Muscle of leg (tissue), 16 donors: ENCODE measurements at places on chromosomes 5 and 9. TPM values are rescaled to one million over a fixed set of nuclear protein-coding genes. Genes with fewer than 3 reads are reported as not detected.

The PCSK5 gene
- 15.8 TPM for total RNA-seq

The SCGB3A2 gene
- total RNA-seq: not detected

The IL3 gene
- not detected for total RNA-seq

The IFNA21 gene
- total RNA-seq: not detected

The C9orf153 gene
- total RNA-seq: 0.49 TPM

The ABO gene
- total RNA-seq: 0.13 TPM

The RHOBTB3 gene
- total RNA-seq: 153 TPM

The PKD2L2 gene
- 1.2 TPM for total RNA-seq

The SLC4A9 gene
- total RNA-seq: 0.04 TPM

The CATSPER3 gene
- total RNA-seq: 0.31 TPM

The CA9 gene
- 0.49 TPM for total RNA-seq

The IL9 gene
- not detected for total RNA-seq

The IL4 gene
- total RNA-seq: not detected

The PHF24 gene
- total RNA-seq: 0.09 TPM

The KIF4B gene
- under 0.01 TPM for total RNA-seq

The TLX3 gene
- not detected for total RNA-seq

The SH3TC2 gene
- total RNA-seq: 2.3 TPM

The NME5 gene
- total RNA-seq: 0.44 TPM

The TNFSF8 gene
- total RNA-seq: 0.49 TPM

The MAP1B gene
- total RNA-seq: 36.4 TPM

The SLC12A7 gene
- total RNA-seq: 5.5 TPM

The RNF183 gene
- 0.04 TPM for total RNA-seq

The NADK2 gene
- 39.6 TPM for total RNA-seq

The PAX5 gene
- under 0.01 TPM for total RNA-seq

The PNPLA7 gene
- total RNA-seq: 0.80 TPM

The CDH6 gene
- 8.0 TPM for total RNA-seq

The NOTCH1 gene
- 16.7 TPM for total RNA-seq

The PCDHA9 gene
- total RNA-seq: 0.04 TPM

The RASGRF2 gene
- total RNA-seq: 0.40 TPM

The TMEM8B gene
- total RNA-seq: 5.1 TPM

The HTR1A gene
- total RNA-seq: not detected

The IFNA13 gene
- total RNA-seq: 0.04 TPM

The TUSC1 gene
- 12.5 TPM for total RNA-seq

The RARS1 gene
- 92.5 TPM for total RNA-seq

The TNIP1 gene
- 51.3 TPM for total RNA-seq

The BAG1 gene
- 54.1 TPM for total RNA-seq

The DROSHA gene
- 45.4 TPM for total RNA-seq

The VLDLR gene
- total RNA-seq: 18.9 TPM

The CKS2 gene
- total RNA-seq: 35.9 TPM

The VCAN gene
- total RNA-seq: 248 TPM

The RPL7A gene
- 2,809 TPM for total RNA-seq

The TAF1L gene
- total RNA-seq: under 0.01 TPM

The GBGT1 gene
- total RNA-seq: 4.6 TPM

The RAD17 gene
- total RNA-seq: 21.2 TPM

The MYMK gene
- 23.0 TPM for total RNA-seq

The PDE6A gene
- total RNA-seq: not detected

The CORO2A gene
- 0.13 TPM for total RNA-seq

The DOCK8 gene
- total RNA-seq: 3.2 TPM

The GRAMD2B gene
- total RNA-seq: 8.0 TPM

The MEIKIN gene
- not detected for total RNA-seq
